ENCODE measurements at places on chromosomes 11 and 22. TPM values are rescaled to one million over a fixed set of nuclear protein-coding genes. Genes with fewer than 3 reads are reported as not detected.

The BEST1 gene
- 1.0 TPM for polyA plus RNA-seq

The KRTAP5-8 gene
- not detected for polyA plus RNA-seq

The WT1 gene
- not detected for polyA plus RNA-seq

DNA sequence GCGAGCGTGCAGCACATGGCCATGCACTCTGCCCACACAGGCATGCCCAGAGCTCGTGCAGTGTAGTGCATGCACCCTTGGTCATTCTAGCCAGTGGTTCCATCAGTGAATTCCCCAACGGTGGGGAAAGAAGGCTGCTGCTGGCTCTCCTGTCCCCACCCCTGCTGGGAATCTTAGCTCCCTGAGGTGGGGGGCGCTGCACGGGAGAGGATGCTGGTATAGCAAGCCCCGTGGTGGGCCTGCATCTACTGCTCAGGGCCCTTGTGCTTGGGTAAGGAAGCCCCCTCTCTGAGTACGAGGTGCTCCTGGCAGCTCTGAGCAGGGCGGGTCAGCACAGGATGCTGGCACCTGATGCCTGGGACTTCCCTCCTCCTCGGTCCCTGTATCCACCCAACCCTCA, 18.5 kb upstream of the BAIAP2L2 start:
- no peak for DNase-seq

- no peak for DNase-seq
Measured at GRCh38 chr11:118633319-118633690, 25.9 kb downstream of the PHLDB1 start.

GRCh38 chr11:75445315-75445953, 12.4 kb upstream of the KLHL35 start:
- peak; percentile 74 for DNase-seq

- no peak for DNase-seq
Measured at GRCh38 chr11:61083601-61084147, 18.6 kb upstream of the CD5 start.

All from naive thymus-derived CD8-positive, alpha-beta T cell (primary cell).